ENCODE measurements at places on chromosomes 6 and 20.

- DNase-seq, result no peak
These were observed 18.9 kb upstream of the PMEPA1 start for GRCh38 chr20:57728762-57729161.

GRCh38 chr6:20740088-20740487, 205.8 kb downstream of the CDKAL1 start:
- no peak for DNase-seq

DNA sequence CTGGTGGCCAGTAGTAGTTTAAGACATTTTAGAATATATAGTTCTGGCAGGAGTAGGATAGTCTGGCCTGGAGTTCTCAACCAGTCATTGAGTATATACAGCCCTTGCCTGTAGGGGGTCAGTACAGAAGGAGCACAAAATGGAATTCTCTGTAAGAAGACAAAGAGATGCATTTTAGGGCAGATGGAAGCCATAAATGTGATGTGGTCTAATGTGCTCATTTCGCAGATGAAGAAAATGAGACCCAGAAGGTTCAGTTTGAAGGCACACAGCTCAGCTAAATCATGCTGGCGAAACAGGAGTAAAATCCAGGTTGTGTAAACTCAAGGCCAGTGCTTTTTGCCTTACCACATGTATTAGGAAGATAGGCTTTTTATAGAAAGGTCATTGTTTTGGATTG, 29.6 kb downstream of the QKI start:
- DNase-seq, result peak; percentile 31

DNA sequence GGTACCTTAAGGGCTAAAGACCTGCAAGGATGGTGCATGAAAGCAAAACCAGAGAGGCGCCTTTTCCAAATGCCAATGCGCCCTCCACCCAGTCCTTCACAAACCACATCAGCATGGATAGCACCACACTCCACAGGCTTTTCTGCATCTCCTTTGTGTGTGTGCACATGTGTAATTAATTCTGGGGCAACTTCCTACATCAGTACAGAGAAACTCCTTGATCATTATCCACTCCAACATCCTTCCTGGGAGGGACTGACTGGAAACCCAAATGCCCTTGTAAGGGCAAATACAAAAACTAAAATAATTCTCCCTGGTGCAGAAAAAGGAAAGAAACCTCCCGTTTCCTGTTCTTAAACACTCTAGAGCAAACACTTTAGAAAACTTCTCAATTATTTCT, 10.8 kb downstream of the SLC52A3 start:
- no peak for DNase-seq

DNA sequence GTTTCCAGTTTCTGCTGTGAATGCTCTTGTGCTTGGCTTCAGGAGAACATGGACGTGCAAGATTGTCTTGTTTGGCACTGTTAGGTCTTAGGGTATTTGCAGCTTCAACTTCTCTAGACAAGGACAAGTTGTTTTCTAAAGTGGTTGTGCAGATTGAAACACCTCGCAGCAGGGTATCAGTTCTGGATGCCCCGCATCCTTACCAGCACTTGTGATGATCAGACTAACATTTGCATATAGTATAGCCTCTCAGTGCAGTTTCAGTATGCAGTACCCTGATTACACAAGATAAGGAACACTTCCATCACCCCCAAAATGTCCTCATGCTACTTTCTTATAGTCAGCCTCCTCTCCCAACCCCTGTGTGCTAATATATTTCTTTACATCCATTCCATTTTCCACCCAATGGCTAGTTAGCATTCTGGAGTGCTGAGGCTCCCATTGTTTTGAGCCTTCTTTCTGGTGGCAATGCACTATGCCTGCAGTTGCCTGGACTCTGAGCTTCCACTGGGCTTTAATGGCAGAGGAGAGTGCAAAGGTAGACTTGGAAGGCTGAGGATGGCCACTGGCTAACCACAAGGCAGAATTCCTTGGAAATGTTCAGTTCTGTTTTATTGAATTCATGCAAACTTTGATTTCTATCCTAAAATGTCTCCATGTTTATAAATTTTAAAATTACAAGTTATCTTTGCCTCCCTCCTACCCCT, 35.4 kb downstream of the KIF3B start:
- no peak for DNase-seq

DNA sequence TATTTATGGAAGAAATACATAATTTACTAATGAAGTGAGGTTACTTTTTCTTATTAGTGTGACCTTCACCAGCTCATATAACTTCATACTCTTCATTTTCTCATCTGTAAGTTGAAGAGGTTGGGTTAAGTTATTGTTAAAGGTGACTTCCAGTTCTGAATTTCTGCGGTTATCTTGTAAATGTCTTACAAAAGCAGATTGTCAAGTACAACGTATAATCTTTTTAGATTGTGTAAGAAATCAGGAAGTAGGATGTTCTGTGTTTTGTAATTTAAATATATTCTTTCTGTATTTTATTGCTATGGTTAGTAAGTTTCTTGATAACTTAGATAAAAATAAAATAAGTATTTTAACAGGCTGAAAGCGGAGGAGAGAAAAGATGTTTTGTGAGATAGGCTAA, 12.0 kb downstream of the WTAP start:
- DNase-seq, result no peak

- DNase-seq, result no peak
These were observed 16.4 kb downstream of the PIGT start for GRCh38 chr20:45432294-45432693.

- DNase-seq, result no peak
These were observed 36.4 kb downstream of the CEP250 start for GRCh38 chr20:35491823-35492222.

GRCh38 chr20:12276011-12276673, 358.4 kb downstream of the BTBD3 start:
- no peak for DNase-seq

DNA sequence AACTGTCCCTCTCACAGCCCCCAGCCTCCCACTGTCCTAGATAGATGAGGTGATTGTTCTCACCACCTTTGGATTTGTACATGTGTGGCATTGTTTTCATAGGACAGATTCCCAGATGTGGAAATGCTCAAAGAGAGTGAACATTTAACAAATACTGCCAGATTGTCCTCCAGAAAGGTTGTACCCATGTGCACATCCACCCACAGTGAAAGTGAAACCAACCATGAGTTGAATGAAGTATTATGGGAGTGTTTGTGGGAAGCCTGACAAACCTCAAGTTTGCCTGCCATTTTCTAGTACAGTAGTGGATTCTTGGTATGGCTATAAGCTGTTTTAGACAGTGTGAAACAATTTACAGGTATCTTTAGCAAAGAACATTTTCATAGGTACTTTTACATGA, 42.7 kb downstream of the ANKRD6 start:
- DNase-seq, result no peak

- peak; percentile 19 for DNase-seq
These were observed 6.5 kb downstream of the BTN2A2 start for GRCh38 chr6:26389349-26389894.

- DNase-seq, result peak; percentile 89
These were observed 14.5 kb downstream of the BCL2L1 start for GRCh38 chr20:31707994-31708735.

DNA sequence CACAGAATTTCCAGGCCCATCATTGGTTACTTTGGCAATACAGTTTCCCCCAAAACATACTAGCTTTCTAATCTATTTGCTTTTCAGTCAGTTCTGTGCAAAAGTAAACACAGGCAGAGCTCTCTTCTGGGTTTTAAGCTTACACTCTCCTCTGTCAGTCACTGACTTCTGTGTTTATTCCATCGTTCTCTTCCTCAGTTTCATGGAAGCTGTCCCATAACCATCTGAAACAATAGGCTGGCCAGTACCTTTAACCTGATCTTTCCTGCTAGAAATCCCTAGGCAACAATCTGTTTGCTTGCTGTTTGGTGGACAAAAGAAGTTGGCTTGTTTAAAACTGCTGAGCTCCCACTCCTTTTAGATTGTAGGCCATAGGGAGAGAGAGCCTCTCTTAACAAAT, 431.5 kb downstream of the HACE1 start:
- DNase-seq, result no peak

DNA sequence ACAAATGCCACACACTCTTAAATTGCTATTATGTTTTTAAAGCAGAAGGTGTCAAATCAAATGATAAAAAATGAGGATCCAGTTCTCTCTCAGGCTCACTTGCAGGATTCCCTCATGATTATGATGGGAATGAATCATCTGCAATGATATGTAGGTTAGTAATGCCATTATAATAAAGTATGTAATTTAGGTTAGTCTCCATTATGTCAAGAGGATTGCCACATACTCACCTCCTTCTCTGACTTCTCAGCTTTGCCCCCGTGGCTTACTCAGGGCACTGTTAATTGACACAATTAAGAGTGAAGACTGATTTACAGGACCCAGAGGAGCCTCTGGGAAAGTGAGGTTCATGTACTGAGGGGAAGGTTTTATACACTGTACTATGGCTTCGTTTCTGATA, 591.7 kb upstream of the NRSN1 start:
- DNase-seq, result no peak

DNA sequence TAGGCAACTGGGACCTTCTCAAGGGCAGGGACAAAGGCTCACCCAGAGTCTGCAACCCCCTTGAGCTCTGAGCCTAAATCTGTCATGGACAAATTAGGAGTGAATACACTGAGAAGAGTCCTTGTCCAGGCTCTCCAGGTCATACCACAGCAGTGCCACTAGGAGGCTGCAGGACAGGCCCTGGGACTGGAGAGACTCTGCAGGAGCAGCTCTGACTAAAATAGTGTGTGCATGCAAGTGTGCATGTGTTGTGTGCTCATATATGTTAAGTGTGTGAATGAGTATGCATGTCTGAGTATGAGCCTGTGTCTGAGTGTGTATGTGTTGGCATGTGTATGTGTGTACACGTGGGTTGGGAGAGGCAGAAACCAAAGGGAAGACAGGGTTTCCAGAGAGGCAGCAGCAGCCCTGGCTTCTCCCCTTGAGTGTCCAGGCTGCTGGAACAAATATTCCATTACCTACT, 27.1 kb downstream of the MRPL14 start:
- peak; percentile 53 for DNase-seq

GRCh38 chr6:27922949-27923348, 10.8 kb upstream of the OR2B2 start:
- no peak for DNase-seq

DNA sequence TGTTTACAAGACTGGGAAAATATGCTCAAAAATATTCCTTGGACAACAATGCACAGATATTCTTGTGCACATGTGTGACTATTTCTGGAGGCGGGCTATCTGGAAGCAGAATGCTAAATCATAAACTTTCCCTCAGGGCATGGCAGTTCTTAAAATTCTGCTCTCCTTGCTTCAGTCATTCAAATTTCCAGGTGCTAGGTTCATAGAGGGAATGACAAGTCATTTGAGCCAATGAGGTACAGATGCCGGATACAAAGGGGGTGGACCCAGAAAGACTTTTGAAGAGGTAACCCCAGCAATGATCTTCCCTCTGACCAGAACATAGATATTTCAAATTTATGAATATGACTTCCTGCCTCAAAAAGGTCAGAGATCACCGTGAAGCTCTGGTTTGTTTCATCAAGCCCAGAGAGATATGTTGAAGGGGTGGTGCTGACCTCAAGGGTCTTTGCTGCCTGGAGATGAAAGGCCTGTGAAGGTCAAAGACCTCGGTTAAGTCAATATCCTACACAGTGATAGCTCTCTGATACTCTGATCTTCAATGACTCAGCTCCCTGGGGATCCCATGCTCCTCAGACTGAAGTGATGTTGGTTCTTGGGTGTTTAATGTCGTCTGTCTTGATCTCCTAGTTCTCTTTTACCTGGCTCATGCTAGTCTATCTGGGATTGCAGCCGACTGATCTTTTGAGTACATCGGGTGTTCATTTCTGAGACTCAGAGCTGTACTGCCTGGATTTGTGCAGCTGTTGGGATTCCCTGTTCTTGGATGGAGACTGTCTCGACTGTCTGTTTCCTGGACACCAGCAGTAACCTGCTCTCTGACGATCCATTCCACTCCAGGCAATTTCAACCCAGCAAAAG, 47.5 kb upstream of the TSHZ2 start:
- DNase-seq, result no peak

GRCh38 chr6:94651239-94651638, 926.1 kb upstream of the MANEA start:
- no peak for DNase-seq

DNA sequence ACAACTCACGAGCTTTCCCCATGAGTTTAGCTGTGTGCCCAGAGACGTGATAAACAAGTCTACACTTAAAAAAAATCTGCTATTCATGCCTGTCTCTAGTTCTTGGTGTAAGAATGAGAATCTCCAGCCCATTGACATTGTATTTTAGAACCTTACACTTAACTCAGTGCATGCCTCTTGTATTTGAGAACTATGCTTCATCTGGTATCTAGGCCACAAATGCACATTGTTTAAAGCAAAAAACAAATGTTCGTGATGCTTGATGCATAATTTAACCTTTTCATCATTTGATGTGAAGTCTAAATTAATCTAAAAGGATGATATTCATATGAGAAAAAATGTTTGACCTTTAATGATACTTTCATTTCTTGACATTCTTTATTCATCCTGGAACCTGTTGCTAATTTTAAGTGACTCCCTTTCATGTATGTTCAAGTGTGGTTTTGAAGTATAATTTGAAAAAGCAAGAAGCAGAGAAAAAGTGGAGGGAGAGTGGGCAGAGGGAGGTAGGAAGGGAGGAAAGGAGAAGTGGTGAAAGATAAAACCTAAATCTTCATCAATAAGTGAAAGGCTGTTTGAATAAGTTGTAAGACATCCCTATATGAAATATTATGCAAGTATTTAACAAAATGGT, 116.9 kb downstream of the PFDN4 start:
- no peak for DNase-seq

- no peak for DNase-seq
These were observed 12.4 kb upstream of the MYLK2 start for GRCh38 chr20:31806564-31807355.

- DNase-seq, result no peak
These were observed 16.5 kb downstream of the BLOC1S5 start for GRCh38 chr6:8047541-8048292.

GRCh38 chr6:127539272-127539671, 20.1 kb upstream of the MTCL3 start:
- DNase-seq, result no peak

DNA sequence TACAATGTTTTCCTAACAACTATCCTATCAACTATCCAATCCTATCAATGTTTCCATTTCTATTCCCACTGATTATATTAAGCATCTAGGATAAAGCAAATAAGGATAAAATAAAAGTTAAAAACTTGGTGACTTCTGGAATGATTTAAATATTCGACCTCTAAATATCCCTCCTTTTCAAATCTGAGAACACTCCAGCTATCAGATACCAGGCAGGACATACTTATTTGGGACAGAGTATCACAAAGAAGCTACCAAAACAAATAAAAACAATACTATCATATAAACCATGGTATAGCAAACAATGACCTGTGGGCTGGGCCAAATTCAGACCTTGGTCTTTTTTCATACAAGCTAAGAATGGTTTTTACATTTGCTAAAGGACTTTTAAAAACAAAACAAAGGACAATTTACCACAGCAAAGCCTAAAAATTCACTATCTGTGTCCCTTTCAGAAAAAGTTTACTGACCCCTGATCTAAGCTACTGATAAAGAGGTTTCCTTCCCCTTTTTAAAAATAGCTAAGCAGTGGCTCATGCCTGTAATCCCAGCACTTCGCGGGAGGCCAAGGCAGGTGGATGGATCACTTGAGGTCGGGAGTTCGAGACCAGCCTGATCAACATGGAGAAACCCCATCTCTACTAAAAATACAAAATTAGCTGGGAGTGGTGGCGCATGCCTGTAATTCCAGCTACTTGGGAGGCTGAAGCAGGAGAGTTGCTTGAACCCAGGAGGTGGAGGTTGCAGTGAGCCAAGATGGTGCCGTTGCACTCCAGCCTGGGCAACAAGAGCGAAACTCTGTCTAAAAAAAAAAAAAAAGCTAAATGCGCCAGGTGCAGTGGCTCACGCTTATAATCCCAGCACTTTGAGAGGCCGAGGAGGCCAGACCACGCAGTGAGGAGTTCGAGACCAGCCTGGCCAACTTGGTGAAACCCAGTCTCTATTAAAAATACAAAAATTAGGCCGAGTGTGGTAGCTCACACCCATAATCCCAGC, 6.0 kb downstream of the NUP153 start:
- DNase-seq, result no peak

Measured in GM23338 (cell line).